Left lung (tissue), 14 donors: ENCODE measurements at places on chromosomes 2 and 18. TPM values are rescaled to one million over a fixed set of nuclear protein-coding genes. Genes with fewer than 3 reads are reported as not detected.

MALL gene
- 288 TPM for total RNA-seq

B3GNT7 gene
- 107 TPM for total RNA-seq

GPR148 gene
- not detected for total RNA-seq

UGT1A6 gene
- total RNA-seq: 1.7 TPM

CDK5R2 gene
- not detected for total RNA-seq

NPHP1 gene
- 5.6 TPM for total RNA-seq
